ENCODE measurements at places on chromosomes 16 and 17.

GRCh38 chr17:386141-386876 lies 33.7 kb upstream of the RPH3AL start:
- peak; percentile 31 for DNase-seq

DNA sequence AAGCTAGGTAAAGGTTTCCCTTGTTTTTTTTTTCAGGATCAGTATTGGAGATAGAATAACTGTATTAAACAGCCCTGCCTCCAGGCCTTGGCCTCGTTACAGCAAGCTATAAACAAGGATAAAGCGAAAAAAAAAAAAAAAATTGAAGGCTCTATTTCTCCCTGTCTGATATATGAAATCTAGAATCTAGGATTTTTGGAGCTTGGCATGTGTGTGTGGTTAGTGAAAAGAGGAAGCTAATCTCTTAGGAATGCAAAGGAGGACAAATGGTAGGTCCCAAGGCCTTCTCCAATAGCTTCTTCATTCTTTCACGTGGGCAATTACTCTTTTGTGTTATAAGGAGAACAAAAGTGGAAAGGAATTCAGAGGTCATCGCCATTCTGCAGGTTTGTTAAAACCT lies 470.3 kb downstream of the TMEM114 start:
- DNase-seq = no peak

- DNase-seq = peak; percentile 4
These were observed 73.2 kb downstream of the RTN4RL1 start for GRCh38 chr17:1951920-1952319.

DNA sequence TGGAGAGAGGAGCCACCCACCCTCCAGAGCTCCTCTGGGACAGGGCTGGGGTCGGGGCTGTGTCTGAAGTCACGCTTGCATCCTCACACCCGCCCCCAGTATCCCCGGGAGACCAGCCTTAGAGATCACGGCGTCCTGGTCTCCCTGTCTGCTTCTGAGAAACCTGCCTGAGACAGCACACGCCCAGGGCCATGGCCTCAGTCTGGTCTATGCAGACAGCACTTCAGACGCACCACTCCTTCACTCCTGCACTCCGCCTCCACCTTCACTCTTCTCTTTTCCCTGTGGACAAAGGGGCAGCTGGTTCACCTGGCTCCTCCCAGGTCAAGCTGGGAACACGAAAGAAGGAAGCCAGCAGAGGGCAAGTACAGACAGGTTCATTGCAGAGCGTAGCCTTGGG lies 248.0 kb upstream of the GSE1 start:
- no peak for DNase-seq

- DNase-seq = peak; percentile 64
These were observed 1.8 kb downstream of the GJD3 start for GRCh38 chr17:40362696-40363110.

GRCh38 chr16:48378836-48379235 lies 6.4 kb downstream of the SIAH1 start:
- DNase-seq = no peak

DNA sequence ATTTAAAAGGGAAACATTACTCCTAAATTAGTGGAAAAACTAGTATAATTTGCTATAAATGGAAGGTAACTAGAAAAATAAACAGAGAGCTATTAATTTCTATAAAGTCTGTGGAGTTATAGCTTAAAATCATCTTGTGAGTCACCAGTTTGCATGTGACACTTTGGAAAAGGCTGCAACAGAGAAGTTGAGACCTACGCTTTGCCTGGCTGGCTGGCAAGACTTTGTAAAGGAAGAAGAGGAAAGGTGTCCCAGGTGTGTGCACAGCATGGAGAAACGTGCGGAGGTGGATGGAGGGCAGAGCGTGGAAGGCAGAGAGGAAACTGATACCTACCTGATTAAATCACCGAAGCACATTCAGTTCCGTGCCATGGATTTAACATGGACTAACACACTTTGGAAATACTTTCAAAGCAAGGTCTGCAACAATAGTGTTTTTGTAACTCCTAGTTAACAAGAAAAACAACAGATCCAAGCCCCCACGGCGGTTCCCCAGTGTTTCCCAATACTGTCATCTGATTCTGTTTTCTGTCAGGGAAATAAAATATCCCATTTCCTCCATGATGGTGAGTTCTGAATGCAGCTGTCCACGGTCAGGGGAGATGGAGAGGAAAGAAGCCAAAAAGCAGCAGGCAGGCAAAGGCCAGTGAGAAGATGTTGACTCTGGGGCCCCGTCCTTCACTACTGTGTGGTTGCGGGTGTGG lies 134.8 kb downstream of the XYLT1 start:
- no peak for DNase-seq

GRCh38 chr17:79282294-79282693 lies 207.7 kb downstream of the ENGASE start:
- no peak for DNase-seq

DNA sequence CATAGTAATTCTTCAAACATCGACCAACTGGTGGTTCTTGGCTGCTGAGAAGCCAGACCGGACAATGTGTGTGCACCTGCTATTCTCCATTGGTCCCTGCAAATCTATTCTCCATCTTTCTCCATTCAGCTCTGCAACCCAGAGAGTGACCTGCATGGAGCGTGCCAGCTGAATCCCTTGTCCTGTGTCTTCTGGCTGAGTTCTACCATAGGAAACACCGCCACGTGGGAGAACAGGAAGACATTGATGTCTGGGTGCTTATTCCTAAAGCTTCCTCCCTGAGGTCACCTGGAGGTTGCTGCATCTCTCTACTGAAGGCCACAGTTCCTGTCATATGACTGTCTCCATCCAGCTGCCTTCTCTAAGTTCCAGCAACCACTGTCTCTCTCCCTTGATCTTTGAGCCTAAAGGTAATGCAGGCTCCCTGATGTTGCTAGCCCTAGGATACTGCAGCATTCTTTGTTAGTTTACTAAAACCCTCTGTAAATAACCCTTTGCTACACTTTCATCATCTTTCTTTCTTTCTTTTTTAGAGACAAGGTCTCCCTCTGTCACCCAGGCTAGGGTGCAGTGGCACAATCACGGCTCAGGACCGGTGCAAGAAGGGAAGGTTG lies 10.6 kb upstream of the SMG1 start:
- DNase-seq = no peak

DNA sequence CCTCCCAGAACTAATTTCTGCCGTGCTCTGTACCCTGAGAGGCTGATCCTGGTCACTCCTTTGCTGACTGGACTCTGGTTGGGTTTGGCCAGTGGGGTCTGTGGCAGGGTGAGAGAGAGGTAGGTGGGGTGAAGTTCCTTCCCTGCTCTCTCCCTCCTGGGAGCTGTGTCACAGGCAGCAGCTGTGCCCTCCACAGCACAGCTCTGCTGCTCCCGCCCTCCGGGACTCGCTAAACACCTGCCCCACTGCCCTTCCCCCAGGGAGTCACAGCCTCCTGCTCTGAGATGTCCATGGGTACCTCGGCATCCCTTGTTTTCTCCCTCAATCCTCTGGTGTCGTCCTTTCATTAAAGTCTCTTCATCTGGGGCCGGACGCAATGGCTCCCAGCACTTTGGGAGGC lies 66.4 kb downstream of the SRCIN1 start:
- no peak for DNase-seq

DNA sequence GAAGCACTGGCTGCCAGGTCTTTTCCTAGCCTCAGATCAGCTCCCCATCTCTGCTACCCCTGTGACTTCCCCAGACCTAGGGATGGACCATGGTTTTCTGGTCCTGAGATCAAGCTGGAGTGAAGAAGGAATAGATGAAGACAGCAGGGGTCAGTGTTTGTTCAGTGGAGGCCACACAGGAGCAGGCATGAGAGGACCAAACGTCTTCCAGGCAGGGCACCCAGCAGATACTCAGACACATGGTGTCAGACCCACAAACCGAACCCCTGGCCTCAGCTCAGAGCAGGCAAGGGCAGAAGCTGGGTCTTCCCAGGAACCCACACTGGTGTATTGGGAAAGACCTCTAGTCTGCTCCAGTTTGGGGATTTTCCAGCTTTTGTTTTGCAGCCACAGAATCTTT lies 189.7 kb downstream of the IRX5 start:
- no peak for DNase-seq

DNA sequence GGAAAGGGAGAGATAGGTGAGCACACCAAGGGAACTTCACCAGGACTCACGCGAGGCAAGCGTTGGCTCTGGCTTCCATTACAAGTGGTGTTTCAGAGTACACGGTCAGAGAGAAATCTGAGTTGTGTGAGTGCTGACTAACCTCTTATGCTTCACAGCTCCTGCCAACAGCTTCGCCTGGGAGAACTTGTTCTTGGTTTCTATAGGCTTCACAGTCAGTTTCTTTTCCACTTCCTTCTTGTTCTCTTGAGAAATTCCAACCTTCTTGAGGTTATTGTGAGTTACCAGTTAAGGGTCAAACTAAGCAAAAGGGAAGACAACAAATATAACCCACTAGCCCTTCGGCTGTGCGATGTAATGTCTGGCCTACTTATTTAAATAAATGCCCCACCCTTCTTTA lies 18.9 kb downstream of the PSME3IP1 start:
- no peak for DNase-seq
